Dermis blood vessel endothelial cell (primary cell): ENCODE measurements at places on chromosomes 12 and 14.

GRCh38 chr12:122413516-122414404, 8.7 kb downstream of the CLIP1 start:
- no peak for DNase-seq

GRCh38 chr12:6771091-6771495, 1.2 kb upstream of the LAG3 start:
- peak; percentile 73 for DNase-seq

DNA sequence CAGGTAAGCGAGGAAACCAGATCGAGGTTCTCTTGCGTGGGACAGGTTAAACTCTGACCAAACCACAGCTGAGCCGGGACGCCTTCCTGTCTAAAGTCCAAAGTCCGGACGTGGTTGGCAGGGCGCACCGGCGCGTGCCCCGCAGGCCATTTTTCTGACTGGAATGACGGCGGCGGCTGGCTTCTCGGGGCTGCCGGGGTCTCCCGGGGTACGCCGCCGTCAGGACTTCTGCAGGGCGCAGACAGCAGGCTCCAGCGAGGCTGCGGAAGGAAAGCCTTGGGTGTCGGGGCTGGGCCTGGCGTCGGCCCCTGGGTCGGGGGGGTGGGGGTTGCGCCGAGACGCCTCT, 32.8 kb downstream of the MIA2 start:
- peak; percentile 68 for DNase-seq

- DNase-seq, result peak; percentile 62
These were observed 484 bp downstream of the ALKBH1 start for GRCh38 chr14:77707355-77707723.

GRCh38 chr12:103924761-103925641, 5.2 kb upstream of the HSP90B1 start:
- DNase-seq, result peak; percentile 46

DNA sequence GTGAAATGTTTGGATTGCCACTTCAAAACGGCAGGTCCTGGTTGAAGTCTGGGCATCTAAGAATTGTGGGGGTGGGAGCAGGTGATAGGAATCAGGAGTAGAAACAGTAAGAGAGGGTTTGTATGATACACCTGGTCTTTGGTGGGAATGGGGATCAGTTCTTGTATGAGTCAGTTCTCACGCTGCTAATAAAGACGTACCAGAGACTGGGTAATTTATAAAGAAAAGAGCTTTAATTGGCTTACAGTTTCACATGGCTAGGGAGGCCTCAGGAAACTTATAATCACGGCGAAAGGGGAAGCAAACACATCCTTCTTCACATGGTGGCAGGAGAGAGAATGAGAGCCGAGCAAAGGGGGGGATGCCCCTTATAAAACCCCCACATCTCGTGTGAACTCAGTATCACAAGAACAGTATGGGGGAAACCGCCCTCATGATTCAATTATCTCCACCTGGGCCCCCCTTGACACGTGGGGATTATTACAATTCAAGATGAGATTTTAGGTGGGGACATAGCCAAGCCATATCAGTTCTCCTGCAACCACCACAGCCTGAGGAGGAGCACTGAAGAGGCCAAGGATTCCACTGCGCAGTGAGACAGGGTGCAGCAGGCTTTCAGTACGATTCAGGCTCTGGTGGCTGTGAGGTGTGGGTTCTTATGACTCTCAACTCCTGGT, 52.1 kb downstream of the DRAM1 start:
- no peak for DNase-seq

DNA sequence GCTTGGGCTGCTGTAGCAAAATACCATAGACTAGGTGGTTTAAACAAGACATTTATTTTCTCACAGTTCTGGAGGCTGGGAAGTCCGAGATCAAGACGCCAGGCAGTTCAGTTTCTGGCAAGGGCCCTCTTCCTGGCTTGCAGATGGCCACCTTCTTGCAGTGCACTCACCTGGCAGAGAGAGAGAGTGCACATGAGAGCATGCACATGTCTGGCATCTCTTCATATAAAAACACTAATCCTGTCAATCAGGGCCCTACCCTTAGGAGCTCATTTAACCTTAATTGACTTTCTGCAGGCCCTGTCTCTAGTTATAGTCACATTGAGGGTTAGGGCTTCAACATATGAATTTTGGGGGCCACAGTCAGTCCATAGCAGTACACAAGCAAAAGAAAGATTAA, 12.4 kb upstream of the EVL start:
- DNase-seq, result no peak

- no peak for DNase-seq
These were observed 2.0 kb downstream of the RAN start for GRCh38 chr12:130873825-130874224.

GRCh38 chr12:93847517-93848474, 170.6 kb downstream of the CRADD start:
- DNase-seq, result no peak
